ENCODE measurements at places on chromosomes 1 and 21. TPM values are rescaled to one million over a fixed set of nuclear protein-coding genes. Genes with fewer than 3 reads are reported as not detected.

The USH2A gene
- total RNA-seq: not detected

GRCh38 chr1:200783926-200784325 lies 45.2 kb downstream of the CAMSAP2 start:
- H3K4me1 ChIP-seq: peaks cover 5% of the 10 kb centered on the region
- H3K27me3 ChIP-seq: no peaks in the 10 kb centered on the region
- no peak overlapping the region for H3K27ac ChIP-seq
- no peak overlapping the region for H3K4me3 ChIP-seq
- no peaks in the 10 kb centered on the region for H3K36me3 ChIP-seq

DNA sequence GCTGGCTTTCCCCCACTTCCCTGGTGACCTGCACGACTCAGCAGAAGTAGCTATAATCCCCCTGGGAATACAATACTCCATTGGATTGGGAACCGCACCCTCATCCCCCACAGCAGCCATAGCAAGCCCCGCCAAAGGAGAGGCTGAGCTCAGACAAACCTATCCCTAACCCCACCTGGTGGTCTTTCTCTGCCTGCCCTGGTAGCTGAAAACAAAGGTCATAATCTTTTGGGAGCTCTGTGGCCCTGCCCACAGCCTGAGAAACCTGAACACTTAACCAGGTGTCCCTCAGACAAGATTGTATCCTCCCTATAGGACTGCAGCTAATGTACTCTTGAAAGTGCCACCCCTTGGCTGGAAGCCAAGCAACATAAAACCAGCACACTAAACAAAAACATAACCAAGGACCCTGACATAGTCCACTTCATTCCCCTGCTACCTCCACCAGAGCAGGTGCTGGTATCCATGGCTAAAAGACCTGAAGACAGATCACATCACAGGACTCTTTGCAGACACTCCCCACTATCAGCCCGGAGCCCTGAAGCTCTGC lies 71.6 kb upstream of the RUNX1 start:
- H3K4me1 ChIP-seq: no peaks in the 10 kb centered on the region
- no peaks in the 10 kb centered on the region for H3K27me3 ChIP-seq
- no peaks in the 10 kb centered on the region for H3K36me3 ChIP-seq
- DNase-seq: no peak

GRCh38 chr1:68346188-68346808 lies 103.5 kb downstream of the RPE65 start:
- H3K4me3 ChIP-seq: no peak overlapping the region
- H3K27ac ChIP-seq: no peak overlapping the region
- no peaks in the 10 kb centered on the region for H3K27me3 ChIP-seq
- H3K4me1 ChIP-seq: no peaks in the 10 kb centered on the region
- H3K36me3 ChIP-seq: no peaks in the 10 kb centered on the region

The SWT1 gene
- total RNA-seq: 16.6 TPM

The RUNX3 gene
- total RNA-seq: 0.71 TPM

DNA sequence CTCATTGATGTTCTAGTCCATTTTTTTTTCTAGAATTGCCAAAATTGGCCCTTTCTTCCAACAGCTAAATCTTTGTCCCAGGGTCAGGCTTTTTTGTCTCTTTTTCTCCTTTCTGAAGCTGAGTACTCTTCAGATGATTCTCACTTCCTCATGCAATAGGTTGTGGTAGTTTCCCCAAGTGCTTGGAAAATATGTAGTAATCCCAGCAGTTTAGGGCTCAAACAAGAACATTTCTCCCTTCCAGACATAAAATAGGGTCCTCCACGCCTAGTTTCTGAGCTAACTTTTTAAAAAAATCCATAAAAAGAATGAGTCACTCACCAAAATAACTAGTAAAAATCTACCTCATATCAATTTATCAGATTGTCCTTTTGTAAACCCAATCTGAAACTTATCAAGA lies 10.0 kb upstream of the MCOLN3 start:
- H3K27me3 ChIP-seq: no peaks in the 10 kb centered on the region
- no peak overlapping the region for H3K4me3 ChIP-seq
- no peak for DNase-seq
- no peaks in the 10 kb centered on the region for H3K4me1 ChIP-seq
- no peak overlapping the region for H3K27ac ChIP-seq
- no peaks in the 10 kb centered on the region for H3K36me3 ChIP-seq

GRCh38 chr1:22133931-22134324 lies 9.0 kb downstream of the WNT4 start:
- H3K4me3 ChIP-seq: no peak overlapping the region
- peaks cover 16% of the 10 kb centered on the region for H3K4me1 ChIP-seq
- no peaks in the 10 kb centered on the region for H3K36me3 ChIP-seq
- DNase-seq: no peak
- no peaks in the 10 kb centered on the region for H3K27me3 ChIP-seq

GRCh38 chr1:187151555-187151954 lies 322.8 kb downstream of the PLA2G4A start:
- no peaks in the 10 kb centered on the region for H3K4me1 ChIP-seq
- no peaks in the 10 kb centered on the region for H3K27me3 ChIP-seq
- H3K27ac ChIP-seq: no peak overlapping the region
- no peak for DNase-seq
- H3K4me3 ChIP-seq: no peak overlapping the region

DNA sequence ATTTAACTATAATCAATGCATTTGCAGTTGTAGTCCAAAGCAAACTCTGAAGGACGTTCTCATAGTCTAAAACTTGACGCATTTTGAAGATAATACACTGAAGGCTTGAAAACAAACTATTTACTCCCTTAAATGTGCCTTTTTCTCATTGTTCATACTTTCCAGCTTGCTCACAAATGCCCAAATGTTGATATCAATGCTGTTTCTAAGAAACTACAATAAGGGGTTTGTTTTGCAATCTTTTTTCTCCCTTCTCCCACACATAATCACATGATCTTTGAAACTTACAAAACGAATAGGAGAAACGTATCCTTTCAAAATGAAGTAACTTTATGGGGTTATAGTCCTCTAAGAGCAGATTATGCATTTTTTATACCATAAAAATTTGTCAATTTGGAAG lies 508.7 kb downstream of the DPYD start:
- no peak for DNase-seq
- H3K27ac ChIP-seq: no peak overlapping the region
- no peaks in the 10 kb centered on the region for H3K36me3 ChIP-seq
- no peaks in the 10 kb centered on the region for H3K27me3 ChIP-seq
- no peak overlapping the region for H3K4me3 ChIP-seq
- H3K4me1 ChIP-seq: no peaks in the 10 kb centered on the region

GRCh38 chr1:84598846-84599741 lies 24.9 kb upstream of the CTBS start:
- no peaks in the 10 kb centered on the region for H3K36me3 ChIP-seq
- DNase-seq: no peak
- H3K4me3 ChIP-seq: no peak overlapping the region

The RAB13 gene
- 147 TPM for total RNA-seq

The CELF3 gene
- total RNA-seq: not detected

DNA sequence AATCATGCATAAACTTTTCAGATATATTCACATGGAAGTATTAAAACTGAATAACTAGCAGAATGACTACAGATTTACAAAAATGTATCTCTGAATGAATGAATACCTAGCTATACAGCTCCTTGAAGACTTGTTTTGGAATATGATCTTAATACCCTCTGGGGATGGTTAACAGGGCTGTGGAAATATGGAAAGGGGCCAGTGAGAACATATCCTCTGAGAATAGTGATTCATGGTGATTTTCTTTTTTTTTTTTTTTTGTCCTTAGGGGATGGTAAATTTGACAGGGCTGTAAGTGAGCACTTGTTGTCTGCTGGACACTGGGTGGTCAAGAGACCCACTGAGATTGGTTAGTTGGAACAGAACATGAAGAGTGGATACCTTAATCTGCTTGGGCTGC lies 80.7 kb upstream of the HP1BP3 start:
- no peaks in the 10 kb centered on the region for H3K4me1 ChIP-seq
- no peak overlapping the region for H3K4me3 ChIP-seq
- no peak for DNase-seq

The BGLAP gene
- 2.3 TPM for total RNA-seq

The KCNN3 gene
- 1.7 TPM for total RNA-seq

The H3-3A gene
- 478 TPM for total RNA-seq

The NPL gene
- total RNA-seq: 2.3 TPM

- DNase-seq: no peak
- H3K4me1 ChIP-seq: no peaks in the 10 kb centered on the region
- no peak overlapping the region for H3K27ac ChIP-seq
Observed at GRCh38 chr21:34018185-34018584, 55.2 kb upstream of the MRPS6 start.
